ENCODE measurements at places on chromosomes 13 and 19. TPM values are rescaled to one million over a fixed set of nuclear protein-coding genes. Genes with fewer than 3 reads are reported as not detected.

LRRC25 gene
- 3.9 TPM for total RNA-seq

GZMM gene
- total RNA-seq: not detected

ZNF583 gene
- total RNA-seq: 2.2 TPM

- DNase-seq: no peak
These were observed 106.7 kb downstream of the PCCA start for GRCh38 chr13:100195568-100195967.

DNA sequence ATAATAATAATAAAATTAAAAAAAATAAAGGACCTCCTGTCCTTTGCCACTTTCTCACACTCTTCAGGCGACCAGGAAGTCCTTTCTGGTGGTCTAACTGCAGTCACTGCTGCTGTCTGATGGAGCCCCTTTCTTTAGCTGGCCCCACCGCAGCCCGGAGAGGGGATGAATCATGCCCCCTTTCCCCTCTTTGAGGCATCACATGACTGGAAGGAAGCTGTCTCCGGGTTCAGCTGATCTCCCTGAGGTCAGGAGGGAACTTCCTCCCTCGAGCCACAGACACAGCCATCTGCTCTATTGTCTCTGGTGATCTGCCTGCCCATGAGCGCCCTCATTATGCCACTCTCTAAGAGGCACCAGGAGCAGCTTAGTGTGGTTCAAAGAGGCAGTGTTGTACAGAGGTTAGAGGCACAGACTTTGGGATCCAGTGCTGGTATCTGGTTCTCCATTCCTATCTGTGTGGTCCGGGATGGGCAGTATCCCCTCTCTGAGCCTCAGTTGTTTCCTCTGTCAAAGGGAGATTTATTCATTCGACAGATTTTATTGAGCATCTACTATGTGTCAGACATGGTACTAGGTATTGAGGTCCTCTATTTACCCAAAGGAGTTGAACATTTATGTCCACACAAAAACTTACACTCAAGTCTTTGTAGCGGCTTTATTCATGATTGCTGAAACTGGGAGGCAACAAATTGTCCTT is 30.0 kb downstream of the VAV1 start:
- DNase-seq: no peak

DNA sequence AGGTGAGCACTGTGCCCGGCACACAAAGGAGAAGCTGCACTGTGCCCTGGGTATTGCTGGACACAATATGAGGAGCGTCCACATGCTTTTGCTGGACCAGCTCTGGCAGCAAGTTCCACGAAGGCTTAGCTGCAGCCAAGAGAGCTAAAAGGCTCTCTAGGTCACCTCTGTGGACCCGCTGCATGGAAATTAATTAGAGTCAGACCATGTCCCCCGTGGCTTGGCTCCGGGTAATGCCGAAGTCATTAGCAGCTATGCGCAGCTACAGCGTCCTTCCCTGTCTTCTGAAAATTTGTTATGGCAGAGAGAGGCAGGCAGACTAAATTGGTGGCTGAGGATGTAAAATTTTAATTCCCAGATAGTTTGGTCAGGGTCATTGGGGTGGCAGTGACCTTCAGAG is 271.5 kb downstream of the SLC7A1 start:
- no peak for DNase-seq

DNA sequence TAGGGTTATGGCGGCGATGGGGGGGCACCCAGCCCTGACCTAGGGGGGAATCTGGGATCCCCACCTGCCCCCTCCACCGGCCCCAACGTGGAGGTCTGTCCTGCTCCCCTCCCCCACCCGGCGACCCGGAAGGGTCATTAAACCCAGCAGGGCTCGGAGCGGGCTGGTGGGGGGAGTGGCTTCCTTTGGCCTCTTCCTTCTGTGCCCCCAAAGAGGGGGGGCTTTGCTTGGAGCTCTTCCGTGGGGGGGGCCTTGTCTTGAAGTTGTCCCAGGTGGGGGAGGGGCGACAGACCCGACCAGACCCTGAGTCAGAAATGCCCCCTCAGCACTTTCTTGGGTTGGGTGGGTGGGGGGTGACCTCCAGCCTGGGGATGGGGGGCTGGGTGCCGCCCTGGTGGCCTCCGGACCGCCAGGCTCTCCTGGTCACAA is 1.5 kb downstream of the ARID3A start:
- DNase-seq: no peak

GRCh38 chr13:40389081-40389641 is 277.3 kb downstream of the FOXO1 start:
- no peak for DNase-seq

- DNase-seq: no peak
These were observed 518 bp downstream of the NUDT19 start for GRCh38 chr19:32691952-32692726.

GRCh38 chr13:41004875-41005693 is 14.0 kb downstream of the ELF1 start:
- no peak for DNase-seq

DNA sequence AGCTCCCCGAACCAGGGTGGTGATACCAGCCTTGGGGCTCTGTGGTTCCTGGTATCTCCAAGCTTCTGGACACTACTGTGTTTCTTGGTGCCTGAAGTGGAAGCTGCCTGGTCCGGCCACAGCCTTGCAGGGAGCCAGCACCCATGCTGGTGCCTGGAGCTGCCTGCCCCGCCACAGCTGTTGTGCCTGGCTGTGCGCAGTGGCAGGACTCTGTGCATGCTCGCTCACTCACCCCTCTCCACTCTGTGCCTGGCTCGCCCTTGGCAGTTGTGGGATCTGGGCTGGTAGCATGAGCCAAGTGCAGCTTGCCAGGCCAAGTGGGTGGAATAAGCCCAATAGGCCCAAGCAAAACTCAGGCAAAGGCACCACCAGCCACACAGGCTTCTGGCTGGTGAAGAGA is 1225.3 kb downstream of the SLITRK5 start:
- DNase-seq: no peak

- DNase-seq: no peak
These were observed 356.1 kb downstream of the FGF14 start for GRCh38 chr13:102045731-102046130.

DNA sequence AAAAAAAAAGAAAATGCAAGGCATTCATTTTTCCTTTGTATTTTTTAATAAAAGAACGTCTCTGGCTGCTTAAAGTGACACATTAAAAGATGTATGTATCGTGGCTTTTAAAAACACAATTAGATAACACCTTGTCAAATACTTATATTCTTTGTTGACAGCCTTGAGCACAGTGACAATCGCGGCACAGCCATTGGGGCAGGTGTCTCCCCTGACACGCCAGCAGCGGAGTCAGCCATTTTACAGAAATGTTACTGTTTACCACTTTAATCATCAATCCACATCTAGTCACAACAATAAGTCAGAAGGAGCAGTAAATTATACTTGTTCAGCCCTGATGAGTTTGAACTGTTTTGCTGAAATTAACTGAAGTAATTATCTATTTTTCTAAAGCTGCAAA is 224.1 kb downstream of the ZNF536 start:
- no peak for DNase-seq

DNA sequence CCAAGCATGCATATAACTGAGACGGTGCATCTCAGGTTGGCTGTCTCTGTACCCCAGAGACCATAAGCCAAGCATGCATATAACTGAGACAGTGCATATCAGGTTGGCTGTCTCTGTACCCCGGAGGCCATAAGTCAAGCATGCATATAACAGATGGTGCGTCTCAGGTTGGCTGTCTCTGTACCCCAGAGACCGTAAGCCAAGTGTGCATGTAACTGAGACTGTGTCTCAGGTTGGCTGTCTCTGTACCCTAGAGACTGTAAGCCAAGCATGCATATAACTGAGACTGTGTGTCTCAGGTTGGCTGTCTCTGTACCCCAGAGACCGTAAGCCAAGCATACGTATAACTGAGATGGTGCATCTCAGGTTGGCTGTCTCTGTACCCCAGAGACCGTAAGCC is 30.8 kb downstream of the NLRP4 start:
- DNase-seq: no peak

DNA sequence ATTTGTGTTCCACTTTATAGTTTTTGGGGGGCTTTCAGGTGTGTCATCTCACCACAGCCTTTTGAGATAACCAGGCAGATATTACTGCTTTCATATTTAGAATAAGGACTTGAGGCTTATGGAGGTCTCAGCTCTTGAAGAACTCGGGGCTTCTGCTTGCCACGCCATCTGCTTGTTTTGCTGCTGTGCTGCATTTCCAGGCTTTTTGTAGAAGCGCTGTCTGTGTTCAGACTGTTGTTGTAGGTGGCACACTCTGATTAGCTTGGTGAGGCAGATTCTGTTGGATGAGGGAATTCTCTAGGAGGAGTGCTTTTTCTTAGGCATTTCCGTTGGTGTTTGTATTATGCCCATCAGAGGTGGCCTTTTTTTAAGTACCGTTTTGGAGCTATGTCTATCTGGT is 57.2 kb downstream of the WASF3 start:
- DNase-seq: no peak

GRCh38 chr13:73505376-73505890 is 446.6 kb downstream of the KLF5 start:
- DNase-seq: no peak

DNA sequence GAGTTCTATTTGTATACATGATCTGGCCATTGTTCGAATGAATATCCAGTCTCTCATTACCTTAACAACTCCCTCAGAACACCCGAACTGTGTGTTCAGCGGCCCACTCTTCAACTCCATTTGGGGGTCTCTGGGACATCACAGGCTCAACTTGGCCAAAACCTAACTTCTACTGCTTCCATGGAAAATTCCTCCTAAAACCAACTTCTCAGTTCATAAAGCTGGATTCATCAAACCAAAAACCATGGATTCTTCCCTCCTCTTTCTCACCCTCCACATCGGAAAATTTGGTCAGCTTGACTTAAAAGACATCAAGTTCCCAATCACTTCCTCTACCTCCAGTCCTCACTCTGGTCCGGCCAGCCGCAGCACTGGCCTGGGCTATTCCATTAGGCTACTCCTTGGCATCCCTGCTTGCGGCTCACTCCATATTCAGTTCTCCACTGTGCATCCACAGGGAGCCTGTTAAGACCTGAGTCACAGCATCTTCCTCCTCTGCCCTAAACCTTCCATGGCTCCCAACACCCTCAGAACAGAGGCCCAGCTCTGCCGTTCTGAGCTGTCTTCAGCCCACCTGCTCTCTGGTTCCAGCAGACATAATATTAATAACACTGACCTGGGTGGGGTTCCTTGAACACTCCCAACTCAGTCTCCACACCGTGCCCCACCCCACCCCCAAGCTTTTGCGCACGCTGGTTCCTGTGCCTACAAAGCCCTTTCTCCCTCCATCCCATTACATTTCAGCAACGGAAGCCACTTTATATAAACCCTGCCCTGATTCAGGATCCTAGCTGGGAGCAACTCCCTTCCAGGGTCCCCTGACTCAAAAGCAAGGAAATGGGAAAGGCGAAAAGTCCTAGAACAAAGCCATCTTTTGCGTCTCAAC is 1.1 kb downstream of the ZNF792 start:
- DNase-seq: peak; percentile 76
